Smooth muscle cell of the brain vasculature (primary cell): ENCODE measurements at places on chromosomes 16 and 17.

GRCh38 chr17:75615301-75615700 is 17.9 kb upstream of the SMIM5 start:
- no peak for DNase-seq

DNA sequence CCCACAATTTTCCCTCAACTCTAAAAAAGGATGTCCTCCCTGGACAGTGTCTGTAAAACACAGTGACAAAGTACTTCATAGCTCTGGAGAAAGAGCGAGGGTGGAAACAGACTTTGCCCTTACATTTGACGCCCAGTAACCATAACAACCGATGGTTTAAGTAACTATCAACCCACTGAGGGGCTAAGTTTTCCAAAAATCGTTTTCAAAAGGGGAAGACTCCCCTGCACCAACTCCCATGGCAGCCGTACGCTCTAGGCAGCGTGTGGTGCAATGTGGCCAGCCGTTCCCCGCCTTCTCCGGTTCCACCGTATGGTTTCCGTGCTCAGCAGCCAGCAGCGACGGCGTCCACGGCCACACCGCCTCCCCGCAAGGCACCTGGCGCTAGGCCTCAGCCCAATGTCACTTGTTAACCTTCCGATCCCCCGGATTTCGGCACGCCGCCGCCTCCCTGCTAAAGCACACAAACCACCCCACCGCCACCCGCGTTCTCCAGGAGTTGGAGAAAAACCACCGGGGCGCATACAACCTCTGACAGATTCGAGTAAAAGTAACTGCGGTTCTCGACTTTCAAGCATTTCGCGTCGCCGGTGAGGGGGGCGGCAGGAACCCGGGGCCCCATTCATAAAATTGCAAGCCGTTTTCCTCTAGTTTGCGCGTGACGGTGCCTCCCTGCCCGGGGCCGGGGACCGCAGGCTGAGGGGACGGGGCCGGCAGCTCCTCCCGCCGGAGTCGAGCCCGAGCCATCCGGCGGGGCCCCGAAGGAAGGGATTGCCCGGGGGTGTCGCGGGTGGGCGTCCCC is 661 bp downstream of the TEX2 start:
- no peak for DNase-seq

GRCh38 chr17:80160536-80160935 is 9.3 kb upstream of the CARD14 start:
- no peak for DNase-seq

GRCh38 chr17:4554441-4554996 is 665 bp downstream of the MYBBP1A start:
- DNase-seq, result no peak

DNA sequence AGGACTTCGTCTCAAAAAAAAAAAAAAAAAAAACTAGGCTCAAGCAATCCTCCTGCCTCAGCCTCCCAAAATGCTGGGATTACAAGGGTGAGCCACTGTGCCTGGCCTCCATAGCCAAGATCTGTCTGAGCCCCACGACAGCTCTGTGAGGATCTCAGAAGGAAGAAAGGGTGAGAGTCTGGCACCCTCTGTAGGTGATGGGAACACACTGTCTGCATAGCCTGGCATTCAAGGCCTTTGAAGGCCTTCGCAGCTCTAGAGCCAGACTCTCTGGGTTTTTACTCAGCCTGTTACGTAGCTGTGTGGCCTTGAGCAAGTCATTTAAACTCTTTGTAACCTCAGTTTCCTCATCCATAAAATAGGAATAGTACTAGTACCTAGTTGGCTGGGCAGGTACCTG is 6.3 kb upstream of the XPO6 start:
- no peak for DNase-seq

GRCh38 chr17:5672815-5673430 is 88.6 kb upstream of the NLRP1 start:
- no peak for DNase-seq

GRCh38 chr17:57612202-57613071 is 132.7 kb downstream of the CCDC182 start:
- DNase-seq, result no peak

GRCh38 chr16:63577891-63578290 is 1541.7 kb upstream of the CDH8 start:
- no peak for DNase-seq

GRCh38 chr17:49939318-49939717 is 29.7 kb upstream of the DLX4 start:
- DNase-seq, result no peak

DNA sequence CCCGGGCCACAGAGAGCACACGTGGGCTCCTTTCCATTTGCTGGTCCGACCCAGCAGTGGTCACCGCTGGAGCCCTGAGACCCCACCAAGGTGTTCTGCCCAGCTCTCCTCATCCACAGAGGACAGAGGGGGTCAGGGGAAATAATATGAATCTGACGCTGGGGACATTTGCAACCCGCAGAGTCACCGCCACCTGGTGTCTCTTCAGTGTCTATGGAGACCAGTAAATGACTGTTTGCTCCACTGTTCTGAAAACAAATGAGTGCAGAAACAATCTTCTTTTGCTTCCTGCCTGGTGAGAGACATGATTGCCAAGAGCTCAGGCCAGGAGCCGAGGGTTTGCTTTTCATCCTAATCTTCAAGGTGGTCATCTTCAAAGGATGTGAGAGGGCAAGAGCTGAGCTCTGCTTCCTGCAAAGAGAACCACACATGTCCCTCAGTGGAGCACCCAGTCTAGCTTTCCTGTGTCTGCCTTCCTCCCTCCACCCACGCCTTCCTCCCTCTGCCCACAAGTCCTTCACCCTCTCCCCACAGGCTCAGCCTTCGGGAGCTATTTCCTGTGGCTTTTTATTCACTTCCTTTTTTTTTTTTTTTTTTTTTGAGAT is 14.7 kb upstream of the KLHDC4 start:
- no peak for DNase-seq

DNA sequence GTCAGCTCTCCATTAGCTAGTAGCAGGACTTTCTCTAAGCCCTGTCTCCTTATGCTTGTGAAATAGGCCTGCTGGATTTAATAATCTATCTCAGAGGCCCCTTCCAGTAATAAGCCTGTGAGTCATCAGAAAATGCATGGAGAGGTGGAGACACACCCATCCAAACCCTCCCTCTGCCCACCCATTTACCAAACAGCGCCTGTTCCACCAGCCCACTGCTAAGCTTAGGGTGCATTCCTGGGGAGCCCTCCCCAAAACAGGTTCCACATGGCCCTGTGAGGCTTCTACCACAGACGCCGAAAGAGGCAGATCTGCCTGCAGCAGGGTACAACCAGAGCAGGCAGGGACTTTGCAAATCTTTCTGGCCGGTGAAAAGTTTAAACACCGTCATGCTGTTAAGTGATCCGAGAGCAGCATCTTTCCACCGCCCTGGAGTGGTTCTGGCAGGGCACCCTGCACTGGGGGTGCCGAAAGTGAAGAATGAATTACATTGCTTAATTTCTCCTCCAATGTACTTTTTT is 99.3 kb downstream of the GAS7 start:
- DNase-seq, result no peak

DNA sequence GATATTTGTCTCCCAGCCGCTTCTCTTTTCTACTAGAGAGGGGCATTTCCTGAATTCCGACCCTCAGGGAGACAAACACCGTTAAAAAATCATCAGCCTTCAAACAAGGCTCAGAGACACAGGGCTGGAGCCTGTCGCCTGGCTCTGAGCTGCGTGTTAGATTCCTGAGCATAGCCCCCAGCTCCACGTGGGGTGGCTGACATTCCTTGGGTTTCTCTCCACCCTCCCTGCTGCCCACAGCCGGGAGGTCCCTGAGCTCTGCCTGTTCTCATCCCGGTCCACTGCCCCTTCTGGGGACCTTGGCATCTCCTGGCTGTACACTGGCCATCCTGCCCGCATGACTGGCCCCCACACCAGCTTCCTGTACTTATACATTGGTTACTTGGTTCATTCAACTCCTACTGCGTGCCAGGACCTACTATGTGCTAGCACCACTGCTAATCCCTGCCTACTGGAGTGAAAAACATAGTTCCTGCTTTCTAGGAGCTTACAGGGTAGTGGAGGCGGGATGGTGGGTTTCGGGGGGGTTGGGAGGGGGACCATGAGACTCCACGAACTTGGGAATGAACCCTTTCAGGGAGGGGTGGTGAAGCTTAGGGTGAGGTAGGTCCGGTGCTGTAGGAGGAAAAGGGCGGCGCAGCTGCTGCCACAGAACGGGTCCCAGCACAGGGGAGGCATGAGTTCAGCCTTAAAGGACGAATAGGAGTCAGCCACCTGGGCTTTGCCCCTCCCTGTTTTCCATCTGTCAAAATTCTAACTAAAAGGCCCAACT is 52.1 kb upstream of the TMEM132E start:
- DNase-seq, result no peak

GRCh38 chr17:39595928-39596510 is 11.7 kb downstream of the NEUROD2 start:
- no peak for DNase-seq

GRCh38 chr16:86337138-86337537 is 173.2 kb upstream of the FOXF1 start:
- no peak for DNase-seq

DNA sequence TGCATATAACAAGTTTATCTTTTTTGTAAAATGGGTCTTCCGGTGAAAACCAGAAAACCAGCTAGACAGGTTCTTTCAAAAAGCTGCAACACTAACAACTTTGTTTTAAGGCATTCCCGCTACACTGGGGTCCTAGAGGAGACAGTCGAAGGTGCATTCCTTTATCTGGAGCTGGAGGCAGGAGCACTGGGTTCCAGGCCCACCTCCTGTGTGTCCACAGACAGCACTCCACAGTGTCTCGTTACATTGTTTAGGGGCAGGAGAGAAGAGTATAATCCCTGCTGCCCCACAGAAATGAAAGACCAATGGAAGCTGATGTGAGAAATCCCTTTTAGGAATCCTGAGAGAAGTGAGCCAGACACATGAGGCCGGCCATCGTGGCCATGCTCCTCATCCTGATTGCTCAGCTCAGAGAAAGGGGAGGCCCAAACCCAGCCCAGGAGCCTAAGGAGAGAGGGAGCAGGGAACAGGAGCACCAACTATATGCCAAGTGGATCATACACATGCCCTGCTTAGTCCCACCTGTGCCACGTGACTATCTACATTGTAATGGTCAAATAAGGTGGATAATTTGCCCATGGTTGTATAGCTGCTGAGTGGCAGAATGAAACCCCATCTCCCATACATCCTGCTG is 59.5 kb downstream of the CCDC182 start:
- no peak for DNase-seq
